Cerebellar nuclear complex (tissue), 1 donor: ENCODE measurements at places on chromosomes 4 and X.

DNA sequence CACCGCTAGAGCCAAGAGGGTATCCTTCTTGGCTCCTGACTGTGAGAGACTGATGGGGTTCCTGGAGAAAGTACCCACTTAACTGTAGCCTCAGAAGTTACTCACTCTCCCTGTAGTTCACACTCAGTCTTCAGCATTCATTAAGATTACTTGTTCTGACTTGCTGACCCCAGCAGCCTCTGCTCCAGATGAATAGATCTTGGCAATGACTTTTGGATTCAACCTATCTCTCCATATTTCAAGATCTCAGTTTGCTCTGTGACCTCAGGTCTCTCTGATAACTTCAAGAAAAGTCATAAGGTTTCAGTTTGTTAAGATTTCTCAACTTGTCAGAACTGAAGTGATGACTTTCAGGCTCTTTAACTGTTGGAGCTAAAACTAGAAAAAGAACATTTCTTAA is 825.6 kb downstream of the PCDH7 start:
- DNase-seq, result no peak

DNA sequence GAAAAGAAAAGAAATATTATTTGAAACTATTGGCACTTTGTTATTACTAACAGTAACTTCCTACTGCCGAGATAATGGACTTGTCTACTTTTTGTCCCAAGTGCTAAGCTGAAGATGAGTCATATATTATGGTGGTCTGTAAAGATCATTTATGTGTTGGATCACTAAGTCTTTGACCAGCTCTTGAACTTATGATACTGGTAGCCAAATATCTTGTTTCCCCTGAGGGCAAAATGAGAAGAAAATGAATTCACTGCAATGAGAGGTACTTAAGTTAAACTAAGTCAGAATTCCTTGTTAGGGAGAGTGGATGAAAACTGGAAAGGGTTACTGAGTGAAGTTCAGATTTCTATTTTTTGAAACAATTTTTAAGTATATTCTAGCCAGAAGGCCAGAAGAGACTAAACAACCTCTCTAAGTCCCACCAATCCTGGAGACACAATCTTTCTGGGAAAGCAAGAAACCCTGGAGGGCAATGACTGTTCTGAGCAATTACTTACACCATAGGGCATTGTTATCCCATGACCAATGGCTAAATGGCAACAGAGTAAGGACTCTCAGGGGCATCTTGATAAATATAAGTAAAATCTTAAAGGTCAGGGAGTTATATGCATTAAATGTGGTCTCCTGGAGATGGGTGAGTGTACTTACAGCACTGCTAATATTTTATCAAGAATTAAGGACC is 287.7 kb downstream of the STIM2 start:
- no peak for DNase-seq

DNA sequence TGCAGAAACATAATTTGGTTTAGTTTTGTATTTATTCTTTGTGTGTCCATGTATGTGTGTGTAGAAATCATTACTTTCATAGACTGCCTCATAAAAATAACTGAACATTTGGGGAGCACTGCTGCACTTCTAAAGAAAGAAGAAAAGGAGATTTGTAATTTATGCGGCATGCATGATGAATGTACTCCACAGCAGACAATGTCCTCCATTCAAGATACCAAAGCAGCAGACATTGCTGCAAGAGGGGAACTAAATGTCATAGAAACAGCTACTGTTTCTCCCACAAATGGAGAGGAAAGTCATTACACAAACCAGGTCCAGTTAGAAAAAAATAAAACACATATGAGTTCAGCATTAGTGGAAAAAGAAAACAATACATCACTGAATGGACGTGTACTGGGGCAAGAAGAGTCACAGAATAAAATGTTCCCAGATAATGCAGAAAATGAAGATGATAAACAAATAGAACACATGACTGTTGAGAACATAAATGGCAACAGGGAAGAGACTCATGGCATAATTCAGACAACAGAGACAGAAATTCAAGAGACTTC is 2.6 kb downstream of the DTHD1 start:
- DNase-seq, result no peak

GRCh38 chr4:99413140-99413539 is 22.0 kb downstream of the ADH7 start:
- no peak for DNase-seq

GRCh38 chrX:130594453-130594916 is 192.7 kb downstream of the RBMX2 start:
- no peak for DNase-seq

GRCh38 chr4:159069922-159070321 is 33.0 kb upstream of the RAPGEF2 start:
- no peak for DNase-seq

GRCh38 chr4:124703154-124703553 is 9.4 kb downstream of the ANKRD50 start:
- DNase-seq, result no peak

DNA sequence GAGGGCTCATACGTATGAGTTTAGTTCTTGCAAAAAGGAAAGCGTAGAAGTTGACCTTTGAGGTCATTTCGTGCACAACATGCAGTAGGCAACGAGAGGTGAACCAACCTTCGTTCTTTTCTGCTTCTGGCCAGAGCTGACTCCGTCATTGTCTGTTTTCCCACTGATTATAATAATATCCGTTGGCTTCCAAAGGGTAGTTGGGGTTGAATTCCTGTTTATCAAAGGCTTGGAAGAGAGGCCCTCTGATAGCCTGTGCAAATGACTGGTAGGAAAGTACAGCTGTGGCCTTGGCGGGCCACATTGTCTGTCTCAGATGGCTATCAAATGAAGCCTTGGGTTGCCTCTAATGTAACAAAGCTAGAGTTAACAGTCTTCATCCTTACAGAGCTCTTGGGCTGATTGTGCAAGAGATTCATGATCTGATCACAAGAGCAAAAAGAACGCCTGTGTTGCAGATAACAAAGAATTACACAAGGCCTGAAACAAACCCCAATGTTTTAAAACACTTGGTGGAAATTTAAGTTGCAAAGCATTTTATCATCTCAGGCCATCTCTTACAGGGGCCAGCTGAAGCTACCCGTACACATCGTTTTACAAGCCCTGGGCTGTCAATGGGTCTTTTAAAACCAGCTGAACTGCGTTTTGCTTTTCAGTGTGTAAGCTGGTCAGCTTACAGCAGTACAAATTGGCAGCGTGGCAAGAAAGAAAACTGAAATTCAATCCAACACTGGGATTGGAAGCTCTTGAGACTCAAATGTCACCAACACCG is 46.1 kb upstream of the FAM9C start:
- DNase-seq, result no peak

- no peak for DNase-seq
Measured at GRCh38 chr4:5568931-5569330, 139.4 kb downstream of the EVC2 start.

DNA sequence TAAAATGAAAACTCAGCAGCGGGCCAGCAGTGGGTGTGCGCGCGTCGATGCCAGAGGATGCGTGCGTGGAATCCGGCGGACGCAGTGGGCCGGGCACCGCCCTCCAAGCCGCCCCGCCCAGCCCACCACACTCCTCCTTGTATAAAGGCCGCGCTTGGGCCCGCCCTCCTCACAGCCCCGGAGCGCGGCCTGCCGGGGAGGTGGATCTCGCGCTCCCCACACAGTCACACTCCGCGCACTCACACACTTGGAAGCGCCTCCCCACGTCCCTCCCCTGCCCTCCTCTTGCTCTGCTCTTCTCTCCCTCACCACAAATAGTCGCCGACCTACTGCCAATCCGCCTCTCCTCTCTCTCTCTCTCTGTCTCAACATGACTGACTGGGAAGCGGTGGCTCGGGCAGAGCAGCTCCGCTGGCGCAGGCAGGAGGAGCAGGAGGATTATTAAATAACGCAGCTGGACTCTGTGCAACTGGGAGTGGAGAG is at the start of gene CCSER1:
Gene CCSER1, plus strand, starts transcription at position 172 of the 483 bp plus-strand sequence.
- peak; percentile 45 for DNase-seq

DNA sequence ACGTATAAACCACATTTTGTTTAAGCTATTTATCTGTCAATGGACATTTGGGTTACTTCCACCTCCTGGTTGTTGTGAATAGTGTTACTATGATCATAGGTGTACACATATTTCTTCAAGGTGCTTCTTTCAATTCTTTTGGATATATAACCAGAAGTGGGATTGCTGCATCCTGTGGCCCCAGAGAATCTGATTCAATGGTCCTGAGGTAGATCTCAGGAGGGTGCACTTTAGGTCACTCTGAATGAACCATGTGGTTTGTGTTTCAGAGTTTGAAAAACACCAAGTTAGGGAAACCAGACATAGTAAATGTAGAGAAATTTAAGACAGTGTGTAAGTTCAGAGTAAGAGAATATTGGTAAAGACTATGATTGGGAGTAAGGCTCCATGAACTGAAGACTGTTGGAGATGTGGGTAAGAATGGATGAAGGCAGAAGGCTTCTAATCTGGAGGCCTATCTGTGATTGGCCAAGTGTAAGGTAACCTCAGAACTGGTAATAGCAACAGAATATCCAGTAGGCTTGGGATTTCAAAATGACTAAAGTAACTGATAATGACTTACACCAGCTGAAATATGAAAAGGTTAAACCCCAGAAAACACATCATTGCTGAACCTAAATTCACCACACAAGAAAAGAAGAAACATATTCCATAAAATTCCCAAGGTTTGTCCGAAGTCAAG is 236.9 kb downstream of the CAMK2D start:
- DNase-seq, result no peak

- DNase-seq, result no peak
Measured at GRCh38 chr4:117700111-117700892, 334.0 kb upstream of the NDST3 start.

- DNase-seq, result no peak
Measured at GRCh38 chrX:68183612-68184214, 249.6 kb downstream of the OPHN1 start.

DNA sequence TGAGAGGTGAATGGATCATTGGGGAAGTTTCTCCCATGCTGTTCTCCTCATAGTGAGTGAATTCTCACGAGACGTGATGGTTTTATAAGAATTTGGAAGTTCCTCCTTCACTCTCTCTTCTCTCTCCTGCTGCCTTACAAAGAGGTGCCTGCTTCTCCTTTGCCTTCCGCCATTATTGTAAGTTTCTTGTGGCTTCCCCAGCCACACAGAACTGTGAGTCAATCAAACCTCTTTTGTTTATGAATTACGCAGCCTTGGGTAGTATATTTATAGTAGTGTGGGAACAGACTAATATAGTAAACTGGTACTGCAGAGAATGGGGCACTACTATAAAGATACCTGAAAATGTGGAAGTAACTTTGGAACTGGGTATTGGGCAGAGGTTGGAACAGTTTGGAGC is 7.8 kb upstream of the CTAG2 start:
- no peak for DNase-seq

DNA sequence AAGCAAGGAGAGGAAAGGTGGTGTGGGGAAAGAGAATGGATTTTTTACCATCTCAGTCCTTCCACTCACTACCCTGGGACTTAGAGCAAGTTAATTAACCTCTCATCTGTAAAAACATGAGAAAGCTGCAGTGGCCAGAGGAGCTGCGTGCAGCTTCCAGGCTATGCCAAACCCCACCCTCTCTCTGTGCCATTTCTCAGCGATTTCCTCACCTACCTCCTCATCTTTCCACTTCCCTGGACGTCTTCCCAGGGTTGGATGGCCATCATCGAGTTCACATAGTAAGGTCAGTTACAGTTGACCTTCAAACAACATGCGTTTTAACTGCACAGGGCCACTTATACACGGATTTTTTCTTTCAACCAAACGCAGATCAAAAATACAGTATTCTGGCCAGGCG is 64.3 kb downstream of the SMIM20 start:
- no peak for DNase-seq

DNA sequence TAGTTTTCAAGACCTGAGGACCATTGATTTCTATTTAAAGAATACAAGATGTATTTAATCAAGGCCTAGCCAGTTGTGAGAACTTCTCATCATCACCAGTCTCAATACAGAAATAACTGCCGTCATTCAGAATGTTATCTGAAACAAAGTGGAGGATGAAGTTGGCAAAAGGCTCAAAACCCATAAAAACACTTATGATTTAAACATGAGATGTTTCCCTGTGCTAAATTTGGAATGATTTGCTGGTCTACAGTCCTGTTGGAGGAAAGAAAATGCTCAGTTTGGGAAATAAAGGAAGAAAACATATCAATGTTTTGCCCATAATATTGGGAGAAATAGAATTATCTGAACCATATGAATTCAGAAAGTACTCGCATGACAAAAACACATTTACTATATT is 192.2 kb downstream of the ADGRA3 start:
- no peak for DNase-seq

GRCh38 chr4:89357340-89357739 is 49.7 kb upstream of the GPRIN3 start:
- DNase-seq, result no peak

GRCh38 chr4:130395871-130396270 is 1299.9 kb downstream of the C4orf33 start:
- DNase-seq, result no peak

DNA sequence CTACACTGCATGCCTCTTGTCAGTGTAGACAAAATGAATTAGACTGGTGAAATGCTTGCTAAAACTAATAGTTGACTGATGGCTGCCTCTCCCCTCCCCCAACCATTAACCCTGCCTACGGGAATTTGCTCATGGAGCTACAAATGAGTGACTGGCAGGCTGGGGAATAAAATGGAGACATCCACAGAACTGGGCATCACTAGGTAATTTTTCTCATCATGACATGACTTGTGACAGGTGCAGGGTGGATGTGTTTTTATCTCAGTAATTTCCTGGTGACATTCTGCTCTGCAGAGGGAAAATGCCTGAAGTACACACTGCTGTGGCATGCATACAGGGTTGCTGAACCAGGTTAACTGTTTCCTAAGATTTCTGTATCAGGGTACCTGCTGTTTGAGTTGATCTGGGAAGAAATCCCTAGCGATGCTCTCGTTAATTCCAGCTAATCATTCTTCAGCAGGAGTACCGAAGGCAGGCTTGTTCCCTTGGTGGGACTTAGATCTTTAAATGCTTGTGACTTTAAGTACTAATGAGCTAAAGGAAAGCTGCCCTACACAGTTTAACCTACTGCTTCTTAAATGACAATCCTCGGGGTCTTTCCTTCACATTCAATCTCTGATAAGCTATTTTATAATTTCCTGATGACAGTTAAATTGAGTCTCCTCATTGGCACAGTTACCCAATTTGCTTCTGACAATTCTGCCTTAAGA is 376.3 kb upstream of the LCORL start:
- DNase-seq, result no peak

- DNase-seq, result no peak
Measured at GRCh38 chrX:13535376-13536165, 33.8 kb upstream of the EGFL6 start.

GRCh38 chr4:21947791-21948346 is 703 bp downstream of the KCNIP4 start:
- DNase-seq, result peak; percentile 24

GRCh38 chr4:106852426-106852825 is 183.7 kb downstream of the DKK2 start:
- DNase-seq, result no peak

GRCh38 chrX:14676431-14676830 is 147.1 kb downstream of the GLRA2 start:
- DNase-seq, result no peak

- DNase-seq, result no peak
Measured at GRCh38 chr4:171524903-171525302, 288.3 kb upstream of the GALNTL6 start.

- no peak for DNase-seq
Measured at GRCh38 chrX:13430136-13430827, 110.4 kb upstream of the ATXN3L start.

- DNase-seq, result no peak
Measured at GRCh38 chrX:76931518-76931917, 504.0 kb downstream of the MAGEE1 start.
